OCI-M1 (cell line): ENCODE measurements at places on chromosomes 11 and 22.

DNA sequence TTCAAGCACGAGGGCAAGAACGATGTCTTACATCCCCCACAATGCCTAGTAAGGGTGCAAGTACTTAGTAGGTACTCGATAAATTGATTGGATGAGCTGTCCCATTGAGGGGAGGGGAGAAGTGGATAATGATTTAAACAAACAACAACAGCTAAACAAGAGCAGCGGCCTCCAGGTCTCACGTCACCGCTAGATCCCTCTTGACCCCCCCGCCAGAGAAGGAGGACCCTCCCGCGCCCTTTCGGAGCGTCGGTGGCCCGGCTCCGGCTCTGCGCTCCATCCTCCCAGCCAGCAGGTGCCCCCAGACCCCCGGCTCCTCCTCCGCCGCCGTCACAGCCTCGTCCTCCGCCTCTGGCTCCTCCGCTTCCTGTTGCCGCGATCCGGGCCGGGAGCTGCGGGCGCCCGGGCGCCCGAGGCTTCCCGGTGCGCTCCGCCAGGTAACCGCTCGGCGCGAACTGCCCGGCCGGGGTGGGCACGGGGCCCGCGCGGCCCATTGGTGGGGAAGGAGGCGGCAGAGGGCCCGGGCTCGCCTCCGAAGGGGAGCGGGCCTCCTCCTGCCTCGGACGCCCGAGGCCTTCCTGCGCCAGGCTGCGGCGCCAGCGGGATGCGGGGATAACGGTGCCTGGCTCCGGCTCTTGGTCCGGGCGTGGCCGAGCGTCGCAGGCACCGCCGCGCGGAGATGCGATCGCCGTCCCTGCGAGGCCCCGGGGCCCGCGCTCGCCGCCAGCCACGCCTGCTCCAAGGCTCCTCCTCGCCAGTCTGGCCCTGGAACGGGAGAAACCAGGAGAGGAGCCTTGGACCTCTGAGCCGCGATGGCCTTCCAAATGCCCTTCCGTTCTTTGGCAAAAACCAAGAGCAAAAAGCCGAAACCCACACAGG lies at the start of gene TLCD5:
Gene TLCD5 (plus strand): TSS at position 368 of the 879 bp plus-strand sequence. CDS start 2,143 bp downstream, outside the sequence.
- peak; percentile 83 for DNase-seq

DNA sequence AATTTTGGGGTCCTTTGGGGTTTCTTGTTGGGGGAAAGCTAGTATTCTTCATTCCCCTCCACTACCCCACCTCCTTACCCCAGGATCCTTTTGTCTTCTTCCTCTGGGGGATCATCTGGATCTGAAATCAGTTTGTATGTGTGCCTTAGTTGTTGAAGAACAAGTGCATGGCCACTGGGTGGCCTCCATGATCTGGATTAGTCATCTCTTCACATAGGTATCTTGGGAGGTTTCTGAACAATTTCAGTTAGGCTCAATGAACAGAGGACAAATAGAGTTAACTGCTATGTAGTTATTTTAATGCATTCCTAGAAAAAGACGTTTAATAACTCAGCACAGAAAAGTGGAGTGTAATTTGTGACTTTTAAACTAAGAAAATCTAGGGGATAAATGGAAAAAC lies 7.1 kb upstream of the VWA5A start:
- peak; percentile 92 for DNase-seq

DNA sequence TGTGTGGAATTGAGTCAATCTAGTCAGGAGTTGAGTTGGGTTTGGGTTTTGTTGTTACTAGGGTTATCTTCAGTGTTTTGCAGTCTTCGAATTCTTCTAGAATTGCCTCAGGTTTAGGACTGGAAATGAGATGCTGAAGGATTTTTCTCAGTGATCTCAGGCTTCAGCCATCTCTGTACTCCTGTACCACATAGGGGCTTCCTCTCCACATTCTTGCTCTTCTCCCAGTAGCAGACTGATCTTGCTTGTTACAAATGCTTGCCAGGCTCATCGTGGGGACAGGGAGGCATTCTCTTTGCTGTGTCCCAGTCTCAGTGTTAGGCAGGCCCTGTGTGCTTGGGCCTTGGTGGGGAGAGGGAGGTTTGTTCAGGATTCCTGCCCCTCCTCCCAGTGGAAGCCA lies 96.1 kb downstream of the LRRC32 start:
- DNase-seq: no peak

DNA sequence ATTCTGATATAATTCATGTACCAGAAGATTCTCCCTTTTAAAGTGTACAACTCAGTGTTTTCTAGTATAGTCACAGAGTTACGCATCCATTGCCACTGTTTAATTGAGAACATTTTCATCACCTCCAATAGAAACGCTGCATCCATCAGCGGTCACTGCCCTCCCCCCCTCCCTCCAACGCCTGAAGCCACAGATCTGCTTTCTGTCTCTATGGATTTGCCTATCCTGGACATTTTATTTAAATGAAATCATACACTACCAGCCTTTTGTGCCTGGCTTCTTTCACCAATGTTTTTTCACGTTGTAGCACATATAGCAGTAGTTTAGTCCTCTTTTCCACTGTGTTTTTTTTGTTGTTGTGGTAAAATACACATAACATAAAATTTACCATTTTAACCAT lies 22.8 kb downstream of the TCP11L1 start:
- DNase-seq: no peak

- no peak for DNase-seq
Observed at GRCh38 chr11:110878513-110878912, 166.3 kb upstream of the ARHGAP20 start.

DNA sequence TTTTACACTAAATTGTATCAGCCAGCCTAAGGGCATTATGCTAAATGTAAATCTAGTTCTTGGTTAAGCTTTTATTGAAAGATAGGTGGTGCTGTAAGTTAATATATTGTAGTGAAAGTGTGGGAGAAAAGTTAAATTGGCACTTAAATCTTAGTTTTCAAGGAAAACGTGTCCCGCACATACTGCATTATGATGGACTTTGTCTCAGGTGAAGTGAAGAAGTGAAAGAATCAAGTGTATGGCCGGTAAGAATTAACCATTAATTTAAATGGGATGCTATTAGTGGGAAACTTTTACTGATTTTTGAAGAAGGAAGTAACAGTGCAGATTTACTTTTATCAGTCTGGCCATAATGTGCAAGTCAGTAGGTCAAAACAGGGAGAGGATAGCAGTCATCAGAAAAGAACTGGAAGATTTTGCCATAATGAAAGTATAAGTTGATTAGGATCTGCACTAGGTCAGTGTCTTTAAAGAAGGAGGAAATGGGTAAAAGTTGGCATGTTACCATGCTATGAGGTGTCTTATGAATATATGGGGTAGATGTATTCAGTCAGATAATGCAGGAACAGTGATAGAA lies 81.6 kb downstream of the PDHX start:
- peak; percentile 62 for DNase-seq

- DNase-seq: no peak
Observed at GRCh38 chr11:3047637-3048036, 9.6 kb downstream of the CARS1 start.

GRCh38 chr22:22060200-22061084 lies 77.9 kb upstream of the TOP3B start:
- peak; percentile 90 for DNase-seq

GRCh38 chr11:92861634-92862033 lies 107.8 kb upstream of the MTNR1B start:
- no peak for DNase-seq

DNA sequence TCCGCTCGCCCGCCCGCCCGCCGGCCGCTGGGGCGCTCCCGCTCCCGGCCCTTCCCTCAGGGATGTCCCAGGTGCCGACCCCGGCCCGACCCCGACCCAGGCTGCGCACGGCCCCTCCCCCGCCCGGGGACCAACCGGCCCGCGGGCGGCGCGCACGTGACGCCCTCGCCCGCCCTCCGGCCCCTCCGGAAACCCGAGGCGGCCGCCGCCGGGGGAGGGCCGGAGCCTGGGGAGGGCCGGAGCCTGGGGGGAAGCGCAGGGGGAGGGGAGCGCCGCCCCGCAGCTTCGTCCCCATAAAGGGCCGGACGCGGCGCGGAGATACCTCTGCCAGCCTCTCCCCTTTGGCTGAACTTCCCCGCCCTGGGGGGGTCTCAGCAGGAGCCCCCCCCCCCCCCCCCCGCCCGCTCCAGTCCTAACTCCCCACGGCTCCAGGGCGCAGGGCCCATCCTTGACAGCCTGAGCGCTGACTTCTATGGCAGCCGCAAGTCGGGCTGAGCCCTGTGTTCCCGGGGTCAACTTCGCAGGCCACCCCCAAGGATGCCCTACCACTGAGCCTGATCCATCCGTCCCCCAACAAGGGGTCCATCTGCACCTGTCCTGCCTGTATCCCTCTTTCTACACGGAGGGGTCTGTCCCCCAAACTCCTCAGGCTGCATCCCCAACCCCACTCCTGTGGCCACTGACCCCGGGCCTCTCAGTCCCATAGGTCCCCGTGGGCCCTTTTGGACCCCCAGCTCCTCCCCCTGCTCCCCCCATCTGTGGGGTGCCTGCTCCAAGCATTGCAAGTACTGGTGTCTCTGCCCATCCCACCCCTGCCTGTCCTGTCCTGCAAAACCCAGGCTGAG lies at the start of gene MAPK12:
Gene MAPK12 (minus strand): TSS at position 69 of the 845 bp plus-strand sequence. CDS start 174 bp downstream, outside the sequence.
- peak; percentile 49 for DNase-seq

- DNase-seq: peak; percentile 37
Observed at GRCh38 chr11:118980191-118980881, 8.8 kb downstream of the FOXR1 start.

- no peak for DNase-seq
Observed at GRCh38 chr11:133509924-133510697, 22.2 kb downstream of the OPCML start.

- DNase-seq: peak; percentile 42
Observed at GRCh38 chr11:32385998-32386397, 49.3 kb downstream of the WT1 start.

DNA sequence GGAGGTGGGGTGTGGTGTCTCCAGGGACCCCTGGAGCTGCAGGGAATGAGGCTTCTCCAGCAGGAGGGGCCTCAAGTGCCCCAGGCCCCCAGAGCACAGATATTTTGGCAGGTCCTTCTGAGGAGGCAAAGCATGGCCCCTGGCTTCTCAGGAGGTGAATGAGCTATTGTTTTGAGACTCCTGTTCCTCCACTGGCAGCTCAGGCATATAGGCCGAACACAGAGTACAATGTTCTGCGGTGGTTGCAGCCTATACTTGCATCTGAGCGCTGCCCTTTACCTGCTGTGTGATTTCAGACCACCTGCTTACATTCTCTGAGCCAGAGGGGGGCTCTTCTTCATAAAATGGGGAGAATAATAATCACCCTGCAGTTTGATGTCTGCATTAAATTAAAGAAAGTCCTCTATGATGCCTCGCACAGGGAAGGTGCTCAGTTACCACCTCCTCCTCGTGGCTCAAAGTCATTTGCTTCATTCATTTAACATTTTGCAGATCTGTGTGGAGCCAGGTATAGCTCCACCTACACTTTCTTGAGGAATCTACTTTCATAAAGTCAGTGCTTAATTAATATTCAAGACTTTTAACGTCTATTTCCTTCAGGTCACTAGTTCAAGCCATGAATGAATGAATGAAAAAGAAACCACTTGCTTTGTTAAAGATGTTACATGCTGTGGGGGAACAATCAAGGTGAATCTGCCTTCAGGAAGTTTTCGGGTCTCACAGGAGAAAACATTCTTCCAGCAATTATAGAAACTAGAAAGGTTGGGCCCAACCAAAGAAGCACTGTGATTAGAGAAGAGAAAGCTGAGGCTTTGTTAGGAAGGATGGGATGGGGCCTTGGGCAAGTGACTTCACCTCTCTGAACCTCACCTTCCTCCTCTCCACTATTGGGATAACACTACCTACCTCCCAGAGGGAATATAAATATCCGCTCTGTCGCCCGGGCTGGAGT lies 68.4 kb downstream of the ADAMTS15 start:
- no peak for DNase-seq

- no peak for DNase-seq
Observed at GRCh38 chr11:68722143-68722542, 29.2 kb downstream of the TESMIN start.

DNA sequence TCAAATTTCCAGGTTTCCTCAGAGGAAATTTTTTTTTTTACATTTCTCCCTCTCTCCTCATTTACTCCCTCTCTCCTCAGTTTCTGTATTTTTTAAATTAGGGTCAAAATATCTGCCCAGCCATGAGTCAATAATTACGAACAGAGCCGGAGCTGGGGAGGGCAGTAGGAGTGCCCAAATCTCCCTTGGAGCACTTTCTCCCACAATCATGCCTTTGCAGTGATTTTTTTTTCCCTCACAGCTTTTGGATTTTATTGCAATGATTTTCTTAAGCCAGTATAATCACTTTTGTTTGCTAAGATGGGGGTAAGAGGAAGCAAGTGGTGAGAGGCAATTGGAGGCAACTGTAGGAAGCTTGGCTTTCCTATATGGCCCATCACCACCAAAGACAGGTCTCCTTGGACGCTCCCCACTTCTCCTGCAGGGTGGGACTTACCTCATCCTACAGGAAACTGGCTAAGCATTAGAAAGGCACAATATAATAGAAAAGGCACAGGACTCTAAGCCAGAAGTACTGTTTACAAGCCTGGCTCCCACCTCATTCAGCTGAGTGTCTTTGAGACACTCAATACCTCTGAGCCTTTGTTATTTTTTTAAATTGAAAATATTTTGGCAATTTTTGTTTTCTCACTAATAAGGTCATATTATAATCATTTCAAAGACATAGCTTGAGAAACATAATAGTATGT lies 192.6 kb upstream of the PITPNB start:
- no peak for DNase-seq

- peak; percentile 76 for DNase-seq
Observed at GRCh38 chr11:70158201-70158600, 44.9 kb upstream of the FADD start.

DNA sequence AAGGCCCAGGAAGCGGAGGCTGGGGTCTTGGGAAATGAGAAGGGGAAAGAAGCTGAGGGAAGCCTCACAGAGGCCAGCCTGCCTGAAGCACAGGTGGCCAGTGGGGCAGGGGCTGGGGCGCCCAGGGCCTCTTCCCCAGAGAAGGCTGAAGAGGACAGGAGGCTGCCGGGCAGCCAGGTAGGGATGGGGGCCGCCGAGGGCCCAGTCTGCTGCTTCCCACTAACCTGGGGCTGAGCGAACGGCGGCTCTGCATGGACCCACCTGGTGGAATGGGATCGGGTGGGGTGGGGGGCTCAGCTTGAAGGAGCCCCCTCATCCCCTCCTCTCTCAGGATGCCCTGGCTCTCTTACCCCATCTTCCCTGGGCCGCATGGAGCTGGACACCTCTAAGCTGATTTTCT lies 7.7 kb downstream of the EHBP1L1 start:
- DNase-seq: no peak

GRCh38 chr11:112614605-112615004 lies 346.6 kb upstream of the NCAM1 start:
- no peak for DNase-seq
